ENCODE measurements at places on chromosomes 2 and 18. TPM values are rescaled to one million over a fixed set of nuclear protein-coding genes. Genes with fewer than 3 reads are reported as not detected.

TSGA10 gene
- total RNA-seq: 3.6 TPM

CMPK2 gene
- 6.5 TPM for total RNA-seq

GRCh38 chr18:47730795-47731194 is 199.7 kb downstream of the SMAD2 start:
- no peaks in the 10 kb centered on the region for H3K36me3 ChIP-seq
- no peaks in the 10 kb centered on the region for H3K4me1 ChIP-seq
- no peak for DNase-seq
- no peak overlapping the region for H3K27ac ChIP-seq
- H3K4me3 ChIP-seq: no peak overlapping the region

DNA sequence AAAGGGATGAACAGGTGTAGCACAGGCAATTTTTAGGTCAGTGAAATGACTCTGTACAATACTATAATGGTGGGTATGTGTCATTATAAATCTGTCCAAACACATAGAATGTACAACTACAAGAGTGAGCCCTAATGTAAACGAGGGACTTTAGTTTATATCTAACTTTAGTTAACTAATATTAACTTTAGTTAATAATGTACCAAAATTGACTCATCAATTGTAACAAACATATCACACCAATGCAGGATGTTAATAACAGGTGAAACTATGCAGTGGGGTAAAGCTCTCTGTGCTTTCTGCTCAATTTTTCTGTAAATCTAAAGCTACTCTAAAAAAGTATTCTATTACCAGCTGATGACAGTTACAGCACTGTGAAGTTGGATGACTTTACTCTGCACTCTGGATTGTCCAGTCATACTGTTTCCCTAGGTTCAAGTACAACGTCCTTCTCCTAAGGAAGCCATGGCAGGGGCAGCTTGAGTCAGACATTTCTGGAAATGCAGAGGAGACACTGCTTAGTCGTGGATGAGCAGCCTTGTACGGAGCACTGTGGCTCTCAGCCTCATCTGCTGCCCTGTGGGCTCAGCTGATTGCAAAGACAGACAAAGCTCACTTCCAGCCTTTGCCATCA is 26.1 kb downstream of the TGFA start:
- H3K4me3 ChIP-seq: no peak overlapping the region
- H3K27ac ChIP-seq: 0 out of 2 replicates have a peak overlapping the region, but pooled peaks have one; percentile 2
- H3K36me3 ChIP-seq: peaks cover 20% of the 10 kb centered on the region
- DNase-seq: no peak
- no peaks in the 10 kb centered on the region for H3K27me3 ChIP-seq

GRCh38 chr2:97932975-97933662 is 62.6 kb downstream of the TMEM131 start:
- no peaks in the 10 kb centered on the region for H3K36me3 ChIP-seq
- no peaks in the 10 kb centered on the region for H3K27me3 ChIP-seq
- H3K4me3 ChIP-seq: no peak overlapping the region
- no peak for DNase-seq
- peaks cover 31% of the 10 kb centered on the region for H3K4me1 ChIP-seq

DNA sequence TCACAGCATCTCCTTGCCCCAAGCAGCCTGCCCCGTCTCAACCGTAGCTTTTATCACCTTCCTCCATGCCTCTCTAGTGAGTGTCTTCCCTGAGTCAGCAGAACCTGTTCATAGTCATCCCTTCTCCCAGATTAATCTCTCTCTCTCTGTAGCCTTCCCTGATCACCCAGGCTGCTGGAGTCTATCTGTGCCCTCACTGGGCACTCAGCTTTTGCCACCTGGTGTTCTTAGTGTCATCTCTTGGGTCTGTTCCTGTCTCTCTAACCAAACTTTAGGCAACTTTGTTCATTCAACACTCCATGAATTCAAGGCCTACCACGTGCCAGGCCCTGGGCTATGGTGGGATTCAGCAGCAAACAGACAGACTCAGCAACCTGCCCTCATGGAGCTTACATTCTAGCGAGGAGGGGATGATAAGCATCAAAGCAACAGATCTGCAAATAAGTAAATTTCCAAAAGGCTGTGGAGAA is 159.1 kb downstream of the SMAD7 start:
- no peaks in the 10 kb centered on the region for H3K36me3 ChIP-seq
- H3K27me3 ChIP-seq: no peaks in the 10 kb centered on the region
- DNase-seq: no peak
- H3K27ac ChIP-seq: no peak overlapping the region
- H3K4me1 ChIP-seq: no peaks in the 10 kb centered on the region
